Peyer's patch (tissue), 4 donors: ENCODE measurements at places on chromosomes 13 and 19.

DNA sequence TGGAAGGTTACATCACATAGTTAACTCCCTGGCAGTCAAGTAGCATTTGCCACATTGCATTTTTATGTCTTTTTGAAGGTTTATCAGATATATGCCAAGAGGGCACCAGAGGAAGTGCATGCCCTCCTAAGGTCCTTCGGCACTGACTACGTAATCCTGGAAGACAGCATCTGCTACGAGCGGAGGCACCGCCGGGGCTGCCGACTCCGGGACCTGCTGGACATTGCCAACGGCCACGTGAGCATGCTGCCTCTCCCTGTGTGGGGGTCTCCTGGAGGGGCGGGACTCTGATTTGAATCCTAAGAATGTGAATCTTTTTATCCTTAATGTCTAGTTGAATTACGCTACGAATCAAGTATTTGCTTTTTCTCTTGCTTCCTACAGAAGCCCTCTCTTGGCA is 74.8 kb downstream of the DPY19L3 start:
- DNase-seq = no peak

DNA sequence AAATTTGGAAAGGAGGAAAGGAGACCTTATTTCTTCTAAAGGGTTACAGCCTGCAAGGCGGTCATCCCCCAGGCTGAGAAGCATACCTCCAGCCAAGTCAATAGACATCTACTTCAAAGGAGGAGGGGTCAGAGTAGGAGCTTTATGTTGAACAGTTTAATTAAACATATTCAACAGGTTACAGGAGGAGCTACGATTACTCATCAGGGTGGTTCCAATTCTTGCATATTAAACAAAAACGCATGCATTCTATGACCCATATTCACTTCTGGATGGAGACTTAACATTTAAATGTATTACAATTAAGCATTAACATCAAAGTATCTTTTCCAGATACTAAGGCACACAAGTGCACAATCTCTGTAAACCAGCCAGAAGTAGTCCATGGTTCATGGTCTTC is 1955.0 kb downstream of the PCDH9 start:
- no peak for DNase-seq

GRCh38 chr13:42876887-42877545 is 95.6 kb downstream of the FAM216B start:
- DNase-seq = no peak

DNA sequence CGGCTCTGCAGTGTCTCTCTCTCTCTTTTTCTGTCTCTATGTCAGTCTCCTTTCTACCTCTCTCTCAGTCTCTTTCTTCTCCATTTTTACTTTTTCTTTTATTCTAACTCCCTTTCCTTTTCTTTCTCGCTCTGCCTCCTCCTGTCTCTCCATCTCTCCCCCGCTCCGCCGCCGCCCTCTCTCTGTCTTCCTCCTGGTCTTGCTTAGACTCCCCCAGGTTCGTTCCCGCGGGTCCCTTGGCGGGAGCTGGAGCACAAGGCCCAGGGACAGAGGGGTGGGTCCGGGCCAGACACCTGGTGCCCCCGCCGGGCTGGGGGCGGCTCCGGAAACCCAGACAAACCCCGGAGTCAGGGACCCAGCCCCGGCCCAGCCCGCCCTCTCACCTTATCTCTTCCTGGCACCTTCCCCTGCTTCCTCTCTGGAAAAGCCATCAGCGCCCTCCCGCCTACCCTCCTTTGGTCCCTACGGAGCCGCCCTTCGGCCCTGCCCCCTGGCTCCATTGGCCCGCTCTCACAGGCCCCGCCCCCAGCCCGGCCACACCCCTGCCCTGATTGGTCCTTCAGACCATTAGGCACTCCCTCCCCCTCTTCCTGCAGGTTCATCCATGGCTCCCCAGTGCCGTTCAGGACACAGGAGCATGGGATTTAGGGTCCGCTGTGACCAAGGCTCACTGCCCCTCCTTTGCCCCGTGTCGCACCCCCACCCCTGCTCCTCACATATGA is 15.4 kb upstream of the NOP53 start:
- DNase-seq = no peak

DNA sequence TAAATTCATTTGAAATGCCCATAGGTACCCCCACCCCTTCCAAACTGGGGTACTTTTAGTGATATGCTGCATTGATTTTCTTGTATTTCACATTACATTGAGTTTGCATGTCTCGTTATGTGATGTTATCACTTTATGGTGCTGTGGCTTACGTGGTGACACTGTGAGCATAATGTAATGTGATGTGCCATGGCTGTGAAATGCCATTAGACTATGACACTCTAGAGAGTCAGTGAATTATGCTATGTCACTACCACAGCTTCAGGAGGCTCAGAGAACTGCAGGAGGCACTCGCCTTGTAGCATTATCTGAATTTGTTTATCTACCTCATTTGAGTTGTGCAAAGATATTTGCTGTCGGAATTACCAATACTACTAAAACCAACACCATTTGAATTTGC is 590.1 kb upstream of the SLC10A2 start:
- DNase-seq = no peak

DNA sequence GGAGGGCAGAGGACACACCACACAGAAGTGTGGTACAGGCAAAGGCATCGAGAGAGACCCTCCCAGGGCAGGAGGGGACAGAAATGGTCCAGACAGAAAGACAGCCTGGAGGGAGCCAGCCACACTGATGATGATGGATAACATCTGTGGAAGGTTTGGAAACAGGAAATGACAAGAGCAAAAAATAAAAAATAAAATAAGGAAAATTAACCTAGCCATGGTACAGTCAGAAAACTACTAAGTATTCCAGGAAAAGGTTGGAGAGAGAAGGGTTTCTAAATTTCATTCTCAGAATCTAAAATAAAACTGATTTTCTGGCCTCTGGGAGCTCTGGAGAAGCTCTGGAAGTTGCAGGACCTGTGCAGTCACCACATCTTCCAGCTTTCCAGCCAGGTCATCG is 115.2 kb upstream of the VSTM2B start:
- DNase-seq = no peak

DNA sequence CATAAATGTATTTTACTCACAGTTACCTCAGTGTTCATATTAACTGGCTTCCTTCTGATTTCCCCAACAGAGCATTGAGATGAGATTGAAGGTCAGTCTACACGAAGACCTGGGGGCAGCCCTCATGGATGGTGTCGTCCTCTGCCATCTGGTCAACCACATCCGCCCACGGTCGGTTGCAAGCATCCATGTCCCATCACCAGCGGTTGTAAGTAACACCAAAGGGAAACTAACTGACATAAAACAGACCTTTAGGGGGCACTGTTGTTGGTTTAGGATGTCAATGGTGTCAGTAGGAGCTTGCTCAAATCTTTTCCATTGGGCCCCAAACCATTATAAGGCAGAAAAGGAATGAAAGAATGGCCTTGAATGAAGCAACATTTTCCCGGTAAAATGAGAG is 68.2 kb downstream of the ESD start:
- no peak for DNase-seq

DNA sequence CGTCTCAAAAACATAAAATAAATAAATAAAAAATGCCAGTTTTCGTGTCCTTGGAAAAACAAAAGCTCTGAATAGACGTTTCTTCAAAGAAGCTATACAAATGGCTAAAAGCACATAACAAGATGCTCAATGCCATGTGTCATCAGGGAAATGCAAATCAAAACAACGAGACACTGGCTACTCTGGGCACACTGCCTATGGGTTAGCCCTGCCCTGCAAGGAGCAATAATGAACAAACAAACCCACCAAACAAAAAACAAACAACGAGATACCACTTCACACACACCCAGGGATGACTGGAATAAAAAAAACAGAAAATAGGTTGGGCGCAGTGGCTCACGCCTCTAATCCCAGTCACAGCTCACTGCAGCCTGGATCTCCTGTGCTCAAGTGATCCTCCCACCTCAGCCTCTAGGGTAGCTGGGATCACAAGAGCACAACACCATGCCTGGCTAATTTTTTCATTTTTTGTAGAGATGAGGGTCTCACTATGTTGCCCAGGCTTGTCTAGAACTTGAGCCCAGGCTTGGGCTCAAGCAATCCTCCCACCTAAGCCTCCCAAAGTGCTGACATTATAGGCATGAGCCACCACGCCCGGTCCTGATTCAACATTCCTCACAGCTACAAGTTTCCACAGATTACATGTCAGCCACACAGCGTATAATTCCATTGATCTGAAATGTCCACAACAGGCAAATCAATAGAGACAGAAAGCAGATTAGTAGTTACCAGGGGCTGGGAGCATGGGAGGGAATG is 15.5 kb upstream of the ISYNA1 start:
- no peak for DNase-seq

DNA sequence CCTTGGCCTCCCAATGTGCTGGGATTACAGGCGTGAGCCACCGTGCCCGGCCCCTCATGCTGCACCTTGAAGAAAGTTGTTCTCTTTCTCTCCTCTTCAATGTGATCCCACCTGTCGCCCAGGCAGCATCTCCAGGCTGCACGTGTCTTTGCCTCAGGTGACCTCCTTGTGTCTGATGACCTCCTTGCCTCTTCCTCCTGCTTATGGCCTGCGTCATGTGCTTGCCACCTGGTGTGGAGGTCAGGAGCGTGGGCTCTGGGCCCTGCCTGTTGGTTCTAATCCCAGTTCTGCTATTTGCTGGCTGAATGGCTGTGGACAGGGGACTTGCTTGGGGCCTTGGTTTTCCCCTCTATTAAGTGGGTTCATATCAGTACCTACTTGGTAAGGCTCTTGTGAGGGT is 6.3 kb downstream of the BICRA start:
- DNase-seq = no peak

GRCh38 chr13:73547239-73547638 is 488.4 kb downstream of the KLF5 start:
- DNase-seq = no peak

DNA sequence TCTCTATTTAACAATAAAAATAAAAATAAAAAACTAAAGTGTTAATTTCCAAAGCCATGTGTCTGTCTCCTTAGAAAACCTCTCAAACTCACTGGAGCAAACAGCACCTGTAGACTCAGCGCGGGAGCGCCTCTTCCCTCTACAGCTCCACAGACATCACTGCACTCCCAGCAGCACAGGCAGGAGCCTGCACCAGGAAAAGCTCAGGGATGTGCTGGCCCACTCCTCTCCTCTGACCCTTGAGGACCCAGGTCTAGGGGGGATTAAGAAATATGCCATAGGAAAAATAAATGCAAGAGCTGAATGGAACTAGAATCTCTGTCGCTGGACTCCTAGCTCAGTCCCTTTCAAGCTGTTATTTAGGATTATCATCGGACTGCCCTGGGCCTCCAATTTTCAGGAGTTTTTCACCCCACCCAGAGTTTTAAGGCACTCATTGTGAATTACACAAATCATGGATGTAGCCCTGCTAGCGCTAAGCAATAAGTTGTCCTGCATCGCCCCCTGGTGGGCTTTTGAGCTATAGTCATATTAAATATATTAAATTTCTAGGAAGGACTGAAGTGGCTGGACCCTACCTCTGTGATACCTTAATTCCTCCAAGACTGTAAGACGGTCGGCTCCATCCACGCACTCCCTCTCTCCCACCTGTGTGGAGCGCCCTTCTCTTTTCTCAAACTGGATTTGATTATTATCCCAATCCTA is 333.9 kb downstream of the UQCRFS1 start:
- DNase-seq = no peak

GRCh38 chr19:40219721-40220276 is 1.6 kb upstream of the TTC9B start:
- DNase-seq = no peak

- no peak for DNase-seq
Measured at GRCh38 chr19:35328851-35329285, at the start of gene CD22. CD22 (plus strand) TSS chr19:35329187; CDS start chr19:35332041, 2,854 bp downstream.

GRCh38 chr13:108168929-108169328 is 46.4 kb downstream of the LIG4 start:
- DNase-seq = no peak

GRCh38 chr13:22014469-22014868 is 343.6 kb downstream of the FGF9 start:
- DNase-seq = no peak

DNA sequence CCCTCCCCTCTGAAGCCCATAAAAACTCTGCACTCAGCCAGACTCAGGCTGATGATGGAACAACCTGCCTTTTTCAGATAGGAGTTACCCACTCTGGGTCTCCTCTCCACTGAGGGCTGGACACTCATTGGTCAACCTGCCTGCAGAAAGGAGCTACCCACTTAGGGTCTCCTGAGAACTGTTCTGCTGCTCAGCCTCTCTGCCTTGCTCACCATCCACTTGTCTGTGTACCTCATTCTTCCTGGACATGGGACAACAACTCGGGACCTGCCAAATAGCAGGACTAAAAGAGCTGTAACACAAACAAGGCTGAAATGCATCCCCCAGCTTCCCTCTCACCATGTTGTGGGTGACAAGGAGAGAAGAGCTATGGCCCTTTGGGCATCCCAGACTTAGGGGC is 18.4 kb upstream of the RCBTB2 start:
- no peak for DNase-seq

DNA sequence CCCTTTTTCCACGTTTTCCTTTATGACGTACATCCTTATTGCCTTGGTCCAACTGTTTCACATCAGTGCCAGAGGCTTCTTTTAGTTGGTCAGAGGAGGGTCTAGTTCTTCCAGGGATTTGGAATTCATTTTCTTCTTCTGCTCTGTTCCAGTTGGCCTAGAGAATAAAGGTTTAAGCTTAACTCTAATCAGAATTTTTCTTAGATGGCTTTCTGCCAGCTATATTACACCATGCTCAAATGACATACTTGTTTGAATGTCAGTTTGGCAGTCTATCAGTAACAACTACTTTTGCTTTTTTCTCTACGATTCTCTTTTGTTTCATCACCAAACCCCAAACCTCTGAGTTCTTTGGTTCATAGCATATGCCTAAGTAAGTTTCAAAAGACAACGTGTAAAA is 16.8 kb downstream of the SPART start:
- no peak for DNase-seq

DNA sequence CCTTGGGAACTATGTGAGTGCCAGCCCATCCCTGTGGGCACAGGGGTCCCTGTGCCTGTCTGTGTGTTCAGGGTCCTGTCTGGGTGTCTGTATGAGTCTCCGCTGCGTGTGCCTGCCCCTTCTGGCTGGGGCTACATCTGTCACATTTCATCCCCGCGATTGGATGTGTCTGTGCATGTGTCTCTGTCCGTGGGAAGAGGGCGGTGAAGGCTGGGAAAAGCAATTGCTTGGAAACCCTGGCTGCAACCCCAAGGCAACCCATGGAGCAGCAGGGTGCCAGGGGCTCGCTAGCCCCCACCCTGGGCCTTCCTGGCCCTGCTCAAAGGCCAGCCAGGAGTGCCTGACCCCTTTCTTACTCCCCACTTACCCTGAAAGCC is 1.4 kb downstream of the MAG start:
- no peak for DNase-seq

DNA sequence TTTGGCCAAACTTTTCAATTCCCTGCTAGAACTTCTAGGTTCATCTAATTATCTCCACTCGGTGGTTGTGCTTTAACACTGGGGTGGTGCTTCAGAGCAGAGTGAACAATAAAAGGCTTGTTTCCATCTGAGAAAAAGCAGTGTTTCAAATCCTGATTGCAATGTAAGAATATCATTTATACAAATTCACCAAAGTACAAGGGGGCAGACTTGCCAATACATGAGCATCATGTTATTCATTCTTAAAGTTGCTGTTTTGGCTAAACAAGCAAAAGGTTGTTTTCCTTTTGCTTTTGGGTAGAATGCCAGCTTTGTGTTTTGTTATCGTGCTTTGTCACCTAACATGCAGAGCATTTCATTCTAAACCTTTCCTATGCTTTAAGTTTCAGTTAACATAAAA is 78.5 kb upstream of the UBAC2 start:
- no peak for DNase-seq
